ENCODE measurements at places on chromosomes 13 and 19.

DNA sequence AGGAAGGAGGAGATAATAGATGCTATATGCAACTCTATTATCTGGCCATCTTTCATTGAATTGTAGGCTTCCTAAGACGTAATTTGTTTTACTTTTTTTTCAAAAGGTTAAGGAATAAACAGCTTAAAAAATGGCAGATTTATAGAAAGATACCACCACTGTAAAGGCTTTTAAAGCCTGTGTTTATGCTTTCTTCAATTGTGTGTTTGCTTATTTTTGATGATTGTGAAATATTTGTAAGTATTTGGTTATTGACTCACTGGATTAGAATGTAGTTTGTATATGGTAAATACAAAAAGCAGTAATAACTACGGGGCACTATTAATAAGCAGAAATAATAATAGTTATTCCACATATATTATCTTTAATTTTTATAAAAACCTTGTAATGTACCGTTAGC is 437.9 kb downstream of the KLF5 start:
- DNase-seq = no peak

GRCh38 chr13:84025824-84026223 is 143.6 kb upstream of the SLITRK1 start:
- DNase-seq = no peak

GRCh38 chr13:111506621-111507020 is 186.2 kb downstream of the TEX29 start:
- no peak for DNase-seq

DNA sequence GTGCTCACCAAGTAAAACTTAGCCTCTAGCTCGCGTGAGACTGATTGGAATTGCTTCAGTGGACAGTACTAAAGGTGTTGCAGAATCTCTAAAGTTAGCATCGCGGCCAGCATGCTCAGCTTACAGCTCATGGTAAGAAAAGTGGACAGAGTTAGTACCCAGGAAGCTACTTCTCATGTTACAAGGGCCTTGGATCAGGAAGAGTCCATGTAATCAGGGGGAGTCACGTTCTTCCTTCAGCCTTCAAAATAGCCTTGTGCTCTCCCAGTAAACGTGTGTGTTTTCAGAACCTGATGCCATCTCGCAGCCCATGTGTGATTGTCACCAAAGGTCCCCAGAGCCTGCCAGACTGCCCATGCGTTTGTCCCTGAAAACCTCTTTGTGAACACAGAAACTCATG is 195.8 kb upstream of the RNF113B start:
- DNase-seq = no peak

DNA sequence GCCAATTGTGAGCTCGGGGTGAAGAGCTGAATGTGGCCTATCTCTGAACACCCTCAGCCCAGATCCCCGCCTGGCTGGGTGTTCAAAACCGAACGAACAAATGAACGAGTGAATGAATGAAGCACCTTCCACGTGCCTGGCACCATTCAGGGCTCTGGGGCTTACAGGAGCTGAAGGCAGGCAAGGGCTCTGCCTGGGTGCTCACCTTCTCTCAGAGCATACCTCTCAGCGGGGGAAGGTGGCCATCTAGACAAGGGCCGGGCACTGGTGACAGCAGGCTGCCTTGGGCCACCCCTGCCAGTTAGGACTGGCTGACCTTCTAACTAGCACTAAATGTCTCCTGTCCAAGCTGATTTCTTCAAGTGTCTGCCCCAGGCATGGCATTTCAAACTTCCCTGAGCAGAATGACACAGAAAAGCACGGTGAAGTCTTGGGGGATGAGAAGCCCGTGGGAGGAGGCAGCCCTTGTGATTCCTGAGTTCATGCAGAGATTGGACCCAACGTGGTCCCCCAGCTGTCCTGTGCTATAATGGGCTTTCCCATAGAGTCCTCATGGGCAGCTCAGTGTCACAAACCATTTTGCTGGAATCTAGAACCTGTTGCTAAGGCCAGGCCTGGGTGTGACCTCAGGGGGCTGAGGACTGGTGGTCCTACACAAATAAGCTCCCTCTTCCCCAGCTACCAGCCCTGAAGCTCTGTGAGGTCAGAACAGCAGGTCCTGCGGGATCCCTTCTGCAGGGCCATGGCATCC is 27.9 kb upstream of the VSTM2B start:
- no peak for DNase-seq

All from suprapubic skin (tissue), 4 donors.